T-helper 17 cell (primary cell): ENCODE measurements at places on chromosomes 6 and 20.

DNA sequence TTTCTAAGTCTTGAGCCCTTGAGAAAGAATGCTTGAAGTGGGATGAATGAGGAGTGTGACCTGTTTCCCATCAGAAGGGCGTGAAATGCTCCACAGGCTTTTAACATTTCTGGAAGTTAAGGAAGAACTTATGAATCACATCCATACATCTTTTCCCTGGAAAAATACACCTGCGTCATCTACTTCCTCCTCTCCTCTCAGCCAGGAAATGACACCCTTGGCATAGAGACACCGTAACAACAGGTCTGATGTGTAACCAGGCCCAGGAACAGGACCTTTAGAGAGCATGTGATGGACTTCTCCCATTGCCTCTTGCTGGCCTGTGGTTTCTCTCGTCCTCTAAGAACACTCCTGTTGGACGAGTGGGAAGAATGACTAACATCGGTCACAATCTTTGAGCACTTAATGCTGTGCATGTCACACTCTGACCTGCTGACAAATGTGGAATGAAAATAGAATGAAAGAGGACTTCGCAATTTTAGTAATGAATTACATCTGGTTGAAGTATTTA lies 28.5 kb upstream of the CITED2 start:
- no peak for DNase-seq

- no peak for DNase-seq
Measured at GRCh38 chr20:41005361-41005729, 23.3 kb upstream of the TOP1 start.

- no peak for DNase-seq
Measured at GRCh38 chr6:118724211-118724610, 72.8 kb upstream of the CEP85L start.

DNA sequence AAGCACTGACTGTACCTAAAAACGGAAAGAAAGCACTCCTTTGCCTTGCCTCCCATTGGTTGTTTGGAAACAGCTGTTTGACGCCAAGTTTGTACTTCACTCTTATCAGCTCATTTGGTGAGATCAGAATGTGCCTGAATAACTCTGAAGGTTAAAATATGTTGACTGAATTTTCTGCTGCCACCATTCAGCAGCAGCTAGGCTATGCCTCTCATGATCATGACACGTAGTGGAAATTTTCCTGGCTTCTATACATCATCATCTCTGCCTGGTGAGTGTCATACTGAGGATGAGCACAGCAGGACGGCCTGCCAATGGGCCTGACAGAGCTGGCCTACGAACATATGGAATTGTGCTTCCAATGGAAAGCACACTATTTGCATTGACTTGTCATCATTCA lies 704.9 kb upstream of the CITED2 start:
- no peak for DNase-seq

DNA sequence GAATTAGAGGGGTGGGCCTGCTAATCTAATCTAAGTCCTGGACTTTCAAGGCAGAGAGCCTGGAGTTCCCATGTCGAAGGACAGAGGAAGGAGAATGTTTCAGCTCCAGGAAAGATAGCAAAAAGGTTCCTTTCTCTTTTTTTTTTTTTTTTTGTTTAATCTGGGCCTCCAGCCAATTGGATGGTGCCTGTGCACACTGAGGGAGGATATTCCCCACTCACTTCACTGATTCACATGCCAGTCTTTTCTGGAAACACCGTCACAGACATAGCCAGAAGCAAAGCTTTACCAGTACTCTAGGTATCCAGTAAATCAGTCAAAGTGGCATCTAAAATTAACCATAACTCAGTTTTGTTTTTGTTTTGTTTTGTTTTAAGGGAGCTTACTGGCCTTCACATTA lies 721.1 kb downstream of the TENT5A start:
- no peak for DNase-seq

DNA sequence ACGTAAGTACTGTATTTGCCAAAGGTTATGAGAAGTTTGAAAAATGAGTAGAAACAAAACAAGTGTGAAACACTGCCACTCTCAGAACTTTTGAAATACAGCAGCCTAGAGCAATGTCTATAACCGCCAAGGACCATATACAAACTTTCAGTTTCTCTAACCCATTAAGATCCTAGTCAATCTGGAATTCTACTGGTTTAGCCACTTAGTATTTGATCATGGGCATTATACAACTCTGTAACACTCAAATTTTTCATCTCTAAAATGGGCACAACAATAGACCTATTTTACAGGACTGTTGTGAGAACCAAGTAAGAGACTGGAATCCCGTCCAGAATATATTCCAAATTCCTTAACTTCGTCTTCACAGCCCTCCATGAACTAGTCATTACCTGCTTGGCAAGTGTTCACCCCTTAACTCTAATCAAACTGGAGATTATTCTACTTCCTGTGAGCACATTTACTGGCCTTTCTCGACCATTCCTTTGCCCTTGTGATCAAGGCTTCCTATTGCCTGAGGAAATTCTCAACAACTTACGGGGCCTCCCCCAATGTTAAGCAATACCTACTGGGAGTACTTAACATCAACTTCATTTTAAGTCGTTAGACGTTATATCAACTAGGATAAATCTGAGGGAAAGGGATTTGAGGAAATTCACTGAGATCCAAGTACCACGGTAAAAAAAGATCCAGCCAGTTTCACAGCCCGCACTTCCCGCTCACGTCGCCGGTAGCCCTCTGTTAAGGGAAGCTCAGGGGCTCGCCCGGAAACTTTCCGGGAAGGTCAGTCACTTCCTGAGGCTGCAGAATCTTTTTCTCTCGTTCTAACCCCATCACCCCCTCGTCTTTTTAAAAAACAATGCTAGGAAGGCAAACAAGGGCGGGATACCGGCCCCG lies 1.1 kb downstream of the EIF2S2 start:
- no peak for DNase-seq

DNA sequence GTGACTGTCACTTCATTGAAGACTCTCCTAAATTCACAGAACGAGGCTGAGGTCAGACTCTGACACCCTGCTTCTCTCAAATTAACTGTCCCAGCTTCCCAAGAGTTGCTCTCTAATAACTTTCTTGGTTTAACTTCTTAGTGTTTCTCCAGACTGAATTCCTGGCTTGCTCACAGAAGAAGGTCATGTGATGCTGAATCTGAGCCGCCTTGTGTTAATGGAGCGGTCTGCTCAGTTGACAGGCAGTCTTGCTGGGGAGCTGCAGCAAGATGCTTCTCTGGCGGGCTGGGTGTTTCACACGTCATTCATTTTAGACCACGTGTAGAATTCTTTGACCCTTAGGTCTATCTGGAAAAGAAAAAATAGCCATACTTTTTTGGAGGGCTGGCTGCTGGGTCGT lies 107.3 kb downstream of the FOXO3 start:
- no peak for DNase-seq

- DNase-seq: no peak
Measured at GRCh38 chr6:151705993-151706733, 101.3 kb upstream of the ESR1 start.

DNA sequence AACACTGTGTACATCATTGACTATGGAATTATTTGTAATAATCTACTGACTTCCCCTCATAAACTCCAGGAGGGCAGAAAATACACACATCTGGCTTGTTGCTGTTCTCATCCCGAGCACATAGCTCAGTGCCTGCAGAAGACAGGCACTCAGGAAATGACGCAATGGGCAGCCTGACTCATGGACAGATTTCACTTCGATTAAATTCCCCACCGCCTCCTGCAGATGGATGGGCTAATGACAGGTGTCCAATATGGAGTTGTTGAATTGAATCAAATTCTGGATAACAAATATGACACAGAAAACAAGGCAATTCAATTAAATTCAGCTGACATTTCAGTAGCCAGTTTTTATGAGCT lies 9.1 kb downstream of the ANKRD60 start:
- no peak for DNase-seq

DNA sequence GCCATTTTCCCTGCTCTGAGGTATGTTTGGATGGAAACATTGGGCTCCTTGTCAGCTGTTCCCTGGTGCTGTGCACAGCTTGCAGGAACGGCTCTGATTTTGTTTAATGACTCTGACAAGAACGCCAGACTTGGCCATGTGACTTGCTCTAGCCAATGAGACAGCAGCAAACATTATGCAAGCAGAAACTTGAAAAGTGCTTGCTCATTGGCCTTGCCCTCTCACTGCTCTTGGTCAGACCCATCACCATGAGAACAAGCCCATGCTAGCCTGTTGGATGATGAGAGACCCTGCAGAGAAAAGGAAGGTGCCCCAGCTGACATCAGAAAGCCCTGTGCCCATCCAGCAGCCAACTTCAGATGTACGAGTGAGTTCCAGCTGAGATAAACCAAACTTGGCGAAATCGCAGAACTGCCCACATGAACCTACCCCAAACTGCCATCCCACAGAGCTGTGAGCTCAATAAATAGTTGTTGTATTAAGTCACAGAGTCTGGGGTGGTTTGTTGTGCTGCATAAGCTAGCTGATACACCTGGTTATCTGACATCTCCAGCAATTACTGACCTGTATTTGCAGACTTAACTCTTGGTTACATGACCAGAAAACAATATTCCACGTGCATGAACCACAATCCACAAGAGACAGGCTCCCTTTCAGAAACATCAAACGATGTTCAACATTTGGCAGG lies 96.9 kb downstream of the JPH2 start:
- DNase-seq: no peak

GRCh38 chr6:34531580-34532201 lies 24.4 kb downstream of the SPDEF start:
- no peak for DNase-seq

- no peak for DNase-seq
Measured at GRCh38 chr6:49764571-49765236, 20.5 kb upstream of the CRISP3 start.

DNA sequence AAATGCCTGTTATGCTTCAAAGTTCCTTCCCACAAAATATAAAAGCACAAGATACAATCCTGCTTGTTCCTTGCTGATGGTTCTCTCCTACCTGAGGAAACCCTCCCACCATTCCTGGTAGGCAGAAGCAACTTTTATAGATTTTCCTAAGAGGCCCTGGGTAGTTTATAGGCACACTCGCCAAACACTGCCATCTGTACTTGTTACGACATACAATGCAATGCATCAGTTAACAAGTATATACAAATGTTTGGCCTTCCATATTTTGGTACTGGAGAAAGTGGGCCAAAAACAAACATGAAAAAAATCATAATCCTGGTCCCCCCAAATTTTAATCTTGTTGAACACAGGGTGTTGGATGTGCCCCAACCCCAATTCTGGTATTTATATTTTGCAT lies 16.6 kb downstream of the MCM9 start:
- DNase-seq: no peak

GRCh38 chr6:36765190-36765589 lies 67.6 kb downstream of the RAB44 start:
- no peak for DNase-seq

- DNase-seq: no peak
Measured at GRCh38 chr6:130132286-130132701, 90.5 kb downstream of the SAMD3 start.

GRCh38 chr6:146305092-146305491 lies 238.5 kb upstream of the RAB32 start:
- no peak for DNase-seq

GRCh38 chr6:164924674-164925073 lies 384.7 kb downstream of the C6orf118 start:
- no peak for DNase-seq
